ENCODE measurements at places on chromosomes 1 and 21. TPM values are rescaled to one million over a fixed set of nuclear protein-coding genes. Genes with fewer than 3 reads are reported as not detected.

- H3K27ac ChIP-seq = no peak overlapping the region
- no peaks in the 10 kb centered on the region for H3K27me3 ChIP-seq
- H3K36me3 ChIP-seq = no peaks in the 10 kb centered on the region
- H3K4me1 ChIP-seq = no peaks in the 10 kb centered on the region
- no peak for DNase-seq
Observed at GRCh38 chr1:57277681-57278080, 146.2 kb downstream of the DAB1 start.

GRCh38 chr1:65459397-65459768 is 38.9 kb downstream of the LEPR start:
- H3K4me3 ChIP-seq = no peak overlapping the region
- H3K27me3 ChIP-seq = no peaks in the 10 kb centered on the region
- no peak overlapping the region for H3K27ac ChIP-seq
- H3K4me1 ChIP-seq = no peaks in the 10 kb centered on the region
- H3K36me3 ChIP-seq = no peaks in the 10 kb centered on the region
- DNase-seq = peak; percentile 42

ZNF683 gene
- total RNA-seq = not detected

DTL gene
- 0.26 TPM for total RNA-seq

DNA sequence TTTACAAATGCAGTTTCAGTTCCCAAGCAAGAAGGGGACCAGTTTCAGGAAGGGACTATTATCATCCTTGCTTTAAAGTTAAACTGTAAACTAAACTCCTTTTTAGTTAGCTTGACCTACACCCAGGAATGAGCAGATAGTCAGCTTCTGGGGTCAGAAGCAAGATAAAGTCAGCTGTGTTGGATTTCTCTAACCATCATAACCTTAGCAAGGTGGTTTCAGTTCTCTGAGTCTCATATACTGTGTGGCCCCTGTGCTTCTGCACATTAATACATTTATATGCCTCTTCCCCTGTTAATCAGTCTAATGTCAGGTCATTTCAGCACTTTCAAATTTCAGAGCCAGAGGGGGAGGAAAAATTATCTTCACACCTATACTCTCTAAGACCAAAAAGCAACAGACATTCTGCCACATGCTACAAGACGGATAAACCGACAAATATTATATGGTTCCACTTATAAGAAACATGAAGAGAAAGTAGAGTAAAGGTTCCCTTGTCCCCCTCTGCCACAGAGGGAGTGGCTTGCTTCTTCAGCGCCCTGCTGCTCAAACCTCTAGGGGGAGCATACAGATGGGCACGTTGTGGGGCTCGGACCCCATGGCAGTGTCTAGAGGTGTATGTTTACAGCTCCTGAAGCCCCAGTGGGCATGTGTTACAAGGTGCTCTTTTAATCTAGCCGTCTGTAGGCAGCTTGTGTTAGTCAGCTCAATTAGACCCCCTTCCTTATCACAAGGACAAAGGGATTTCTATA is 89.1 kb downstream of the SMYD3 start:
- no peaks in the 10 kb centered on the region for H3K36me3 ChIP-seq
- no peaks in the 10 kb centered on the region for H3K27me3 ChIP-seq
- no peaks in the 10 kb centered on the region for H3K4me1 ChIP-seq
- H3K27ac ChIP-seq = no peak overlapping the region
- H3K4me3 ChIP-seq = no peak overlapping the region

DNA sequence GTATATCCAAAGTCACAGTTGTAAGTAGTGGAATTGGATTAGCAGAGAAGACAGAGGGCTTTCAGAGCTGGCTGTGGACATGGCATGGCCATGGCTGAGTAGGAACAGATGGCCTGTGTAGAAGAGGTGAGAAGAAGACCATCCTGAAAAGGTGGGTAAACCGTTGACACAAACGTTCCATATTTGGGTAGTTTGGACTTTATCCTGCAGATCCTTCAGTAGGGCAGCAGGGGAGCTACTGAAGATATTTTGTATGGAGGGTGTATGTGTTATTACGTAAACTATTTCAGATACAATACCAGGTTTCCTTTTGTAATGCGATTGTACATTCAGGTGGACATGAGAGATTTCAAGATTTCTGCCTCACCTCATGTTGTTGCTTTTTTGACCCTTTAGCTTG is 1.6 kb downstream of the UTP11 start:
- peaks cover 3% of the 10 kb centered on the region for H3K4me1 ChIP-seq
- H3K27ac ChIP-seq = no peak overlapping the region
- H3K27me3 ChIP-seq = no peaks in the 10 kb centered on the region

GRCh38 chr1:234968451-234968850 is 160.2 kb downstream of the TOMM20 start:
- no peaks in the 10 kb centered on the region for H3K27me3 ChIP-seq
- peaks cover 36% of the 10 kb centered on the region for H3K4me1 ChIP-seq
- H3K4me3 ChIP-seq = no peak overlapping the region
- no peaks in the 10 kb centered on the region for H3K36me3 ChIP-seq
- no peak overlapping the region for H3K27ac ChIP-seq

DNA sequence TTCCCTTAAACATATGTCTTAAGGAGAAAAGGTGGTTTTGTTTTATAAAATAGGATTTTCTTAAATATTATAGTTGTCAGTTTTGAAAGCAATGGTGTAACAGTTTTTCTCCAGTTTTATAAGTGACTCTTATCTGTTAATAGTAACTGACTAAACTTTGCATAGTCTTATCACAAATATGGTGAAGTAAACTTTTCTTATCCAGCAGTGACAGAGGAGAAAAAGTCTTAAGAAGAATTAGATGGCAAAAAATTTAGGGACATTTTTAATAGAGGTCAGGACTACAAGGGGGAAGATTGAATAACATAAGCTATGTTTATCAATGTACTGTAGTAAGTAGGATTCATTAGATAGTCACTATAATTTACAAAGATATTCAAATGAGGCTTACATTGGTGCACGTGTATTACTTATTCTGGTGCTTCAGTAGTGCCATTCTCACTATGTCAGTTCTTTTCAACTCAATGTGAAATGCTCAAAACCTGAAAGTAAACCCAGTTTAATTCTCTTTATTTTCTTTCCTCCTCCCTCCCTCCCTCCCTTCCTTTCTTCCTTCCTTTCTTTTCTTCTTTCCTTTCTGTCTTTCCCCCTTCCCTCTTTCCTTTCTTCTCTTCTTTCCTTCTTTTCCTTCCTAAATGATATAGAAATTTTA is 26.1 kb downstream of the F3 start:
- no peaks in the 10 kb centered on the region for H3K36me3 ChIP-seq
- no peaks in the 10 kb centered on the region for H3K4me1 ChIP-seq
- no peaks in the 10 kb centered on the region for H3K27me3 ChIP-seq
- no peak overlapping the region for H3K4me3 ChIP-seq

DNA sequence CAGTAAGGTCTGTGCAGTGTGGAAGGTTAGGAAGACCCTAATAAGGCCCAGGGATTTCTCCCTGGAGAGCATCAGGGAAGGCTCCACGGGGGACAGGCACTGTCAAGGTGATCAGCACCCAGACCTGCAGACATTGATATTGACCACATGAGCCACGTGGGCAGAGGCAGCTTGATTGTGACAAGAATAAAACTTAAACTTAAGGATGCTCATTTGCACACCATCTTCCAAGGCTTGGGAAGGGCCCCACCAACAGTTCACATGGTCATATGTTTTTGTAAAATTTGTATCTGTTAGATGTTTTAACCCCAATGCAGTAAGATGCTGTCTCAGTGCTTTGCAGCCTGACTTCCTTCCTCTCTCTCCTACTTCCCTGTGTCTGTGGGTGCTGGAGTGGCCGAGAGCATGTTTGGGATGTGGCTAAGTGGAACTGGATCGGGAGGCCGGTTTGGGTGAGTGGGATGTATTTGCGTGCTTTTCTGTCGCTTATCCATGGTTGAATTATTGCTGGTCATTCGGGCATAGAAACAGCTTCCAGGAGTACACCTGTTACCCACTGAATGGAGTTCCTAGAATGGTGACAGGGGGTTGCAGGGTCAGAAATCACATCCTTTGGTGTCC is 49.8 kb upstream of the OLIG2 start:
- no peak overlapping the region for H3K4me3 ChIP-seq
- H3K27ac ChIP-seq = no peak overlapping the region
- no peaks in the 10 kb centered on the region for H3K36me3 ChIP-seq

DNA sequence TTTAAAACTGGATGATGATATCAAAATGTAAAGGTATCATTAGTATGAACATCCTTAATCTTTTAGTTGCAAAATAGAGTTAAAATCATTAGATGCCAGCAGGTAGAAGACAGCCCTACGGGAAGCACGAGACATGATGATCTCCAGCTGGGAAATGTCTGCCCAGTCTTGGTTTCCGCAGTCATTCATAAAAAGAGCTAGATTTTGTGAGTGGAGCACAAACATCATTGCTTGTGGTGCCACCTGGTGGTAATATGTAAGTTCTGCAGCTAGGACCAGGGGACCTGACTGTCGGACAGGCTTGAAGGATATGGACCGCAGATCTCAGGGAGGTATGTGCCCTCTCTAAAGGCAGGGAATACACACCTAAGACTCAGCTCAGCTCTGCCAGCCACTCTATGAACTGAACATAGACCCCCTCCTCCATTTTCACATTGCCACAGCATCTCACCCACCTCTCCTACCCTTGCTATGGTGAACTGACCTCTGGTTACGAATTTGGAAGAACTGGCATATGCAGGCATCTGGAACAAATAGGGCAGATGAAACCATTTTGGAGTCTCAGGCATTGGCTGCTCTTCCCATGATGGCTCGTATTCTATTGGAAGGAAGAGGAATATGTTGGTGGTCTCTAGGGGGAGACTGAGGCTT is 9.2 kb downstream of the FCMR start:
- H3K27me3 ChIP-seq = peaks cover 11% of the 10 kb centered on the region
- H3K4me3 ChIP-seq = no peak overlapping the region
- peaks cover 3% of the 10 kb centered on the region for H3K4me1 ChIP-seq
- no peaks in the 10 kb centered on the region for H3K36me3 ChIP-seq
- H3K27ac ChIP-seq = no peak overlapping the region
- DNase-seq = peak; percentile 83

DNA sequence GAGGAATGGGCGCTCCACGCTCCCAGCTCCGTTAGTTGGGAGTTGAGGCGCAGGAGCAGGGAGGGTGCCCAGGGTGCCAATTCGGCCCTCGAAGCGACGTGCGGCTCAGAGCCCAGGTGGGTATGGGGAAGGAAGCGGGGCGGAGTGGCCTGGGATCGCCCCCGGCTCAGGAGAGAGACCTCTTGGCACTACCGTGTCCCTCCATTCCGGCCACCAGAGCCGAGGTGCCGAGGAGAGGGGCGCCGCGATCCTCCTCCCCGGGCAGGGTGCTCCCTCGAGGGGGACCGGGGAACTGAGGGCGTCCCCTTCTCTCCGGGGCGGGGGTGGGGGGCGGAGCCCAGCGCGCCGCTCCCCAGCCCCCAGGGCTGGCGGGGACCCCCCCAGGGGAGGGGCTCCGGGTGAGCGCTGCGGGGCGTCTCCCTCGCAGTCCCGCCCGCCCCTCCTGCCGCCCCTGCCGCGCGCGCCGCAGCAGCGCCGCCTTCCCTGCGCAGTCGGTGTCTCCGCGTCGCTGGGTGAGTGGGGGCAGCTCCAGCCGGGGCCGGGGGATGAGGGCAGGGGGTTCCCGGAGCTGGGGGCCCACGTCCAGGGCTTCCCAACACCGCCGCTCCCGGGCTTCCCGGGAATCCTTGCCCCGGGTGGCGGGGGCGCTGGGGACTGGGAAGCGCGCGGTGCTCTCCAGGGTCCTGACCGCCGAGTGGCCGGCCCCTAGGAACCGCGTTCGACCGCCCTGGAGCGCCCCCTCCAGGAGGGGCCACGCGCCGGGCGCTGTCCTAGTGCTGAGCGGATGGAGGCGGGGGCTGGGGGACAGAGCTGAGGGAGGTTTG is at the start of gene HPCA:
Gene HPCA (plus strand): TSS at position 488 of the 824 bp plus-strand sequence. CDS start 2,408 bp downstream, outside the sequence.
- H3K4me3 ChIP-seq = no peak within 1 kb of the TSS
- no peaks in the 10 kb centered on the region for H3K36me3 ChIP-seq
- no peak within 1 kb of the TSS for H3K27ac ChIP-seq
- peaks cover 34% of the 10 kb centered on the region for H3K27me3 ChIP-seq
- DNase-seq = peak; percentile 43
- H3K4me1 ChIP-seq = no peaks in the 10 kb centered on the region

GRCh38 chr1:11970441-11971185 is 9.6 kb upstream of the MFN2 start:
- no peak overlapping the region for H3K27ac ChIP-seq
- DNase-seq = no peak
- no peaks in the 10 kb centered on the region for H3K27me3 ChIP-seq

GRCh38 chr1:119327450-119328155 is 41.0 kb upstream of the HAO2 start:
- peak overlapping the region; percentile 5 for H3K4me3 ChIP-seq
- H3K27ac ChIP-seq = no peak overlapping the region
- no peaks in the 10 kb centered on the region for H3K4me1 ChIP-seq
- H3K27me3 ChIP-seq = peaks cover 3% of the 10 kb centered on the region
- DNase-seq = peak; percentile 17
- no peaks in the 10 kb centered on the region for H3K36me3 ChIP-seq

PLEKHN1 gene
- under 0.01 TPM for total RNA-seq

KCNJ15 gene
- 1.5 TPM for total RNA-seq

DNA sequence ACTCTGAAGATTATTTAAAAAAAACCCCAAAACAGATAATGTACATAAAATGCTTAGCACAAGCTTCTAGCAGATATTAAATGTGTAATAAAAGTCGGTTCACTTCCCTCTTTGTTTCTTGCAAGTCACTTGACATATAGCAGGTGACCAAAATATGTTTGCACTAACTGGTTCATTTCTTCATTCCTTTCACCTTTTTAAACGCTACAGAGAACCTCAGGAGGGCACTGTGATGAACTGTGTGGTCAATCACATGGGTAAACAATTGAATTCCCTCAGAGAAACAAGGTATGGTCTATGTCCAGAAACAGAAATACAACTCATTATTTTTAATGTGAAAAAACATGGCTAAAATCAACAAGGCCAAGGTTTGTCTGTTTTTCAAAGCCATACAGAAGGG is 51.3 kb upstream of the BCL10 start:
- H3K4me3 ChIP-seq = no peak overlapping the region
- H3K27me3 ChIP-seq = no peaks in the 10 kb centered on the region
- no peaks in the 10 kb centered on the region for H3K36me3 ChIP-seq
- H3K4me1 ChIP-seq = peaks cover 31% of the 10 kb centered on the region
- H3K27ac ChIP-seq = peak overlapping the region; percentile 99

DNA sequence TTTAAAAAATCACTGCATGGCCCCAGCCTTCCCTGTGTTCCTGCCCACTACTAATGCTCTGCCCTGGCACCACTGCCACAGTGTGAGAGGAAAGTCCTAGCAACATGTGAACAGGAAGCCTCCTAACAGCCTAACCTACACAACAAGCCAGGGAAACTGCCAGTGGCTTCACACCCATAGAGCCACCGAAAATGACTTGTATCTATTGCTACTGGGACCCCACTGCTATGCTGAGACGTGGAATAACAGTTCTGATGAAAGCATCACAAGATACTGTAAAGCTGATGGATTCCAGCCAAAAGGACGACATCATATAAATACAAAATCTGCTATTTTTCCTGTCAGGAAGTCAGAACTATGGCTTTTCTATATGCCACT is 74.9 kb downstream of the JAK1 start:
- no peaks in the 10 kb centered on the region for H3K4me1 ChIP-seq
- no peak overlapping the region for H3K4me3 ChIP-seq
- DNase-seq = no peak
- no peak overlapping the region for H3K27ac ChIP-seq
- no peaks in the 10 kb centered on the region for H3K36me3 ChIP-seq

DNA sequence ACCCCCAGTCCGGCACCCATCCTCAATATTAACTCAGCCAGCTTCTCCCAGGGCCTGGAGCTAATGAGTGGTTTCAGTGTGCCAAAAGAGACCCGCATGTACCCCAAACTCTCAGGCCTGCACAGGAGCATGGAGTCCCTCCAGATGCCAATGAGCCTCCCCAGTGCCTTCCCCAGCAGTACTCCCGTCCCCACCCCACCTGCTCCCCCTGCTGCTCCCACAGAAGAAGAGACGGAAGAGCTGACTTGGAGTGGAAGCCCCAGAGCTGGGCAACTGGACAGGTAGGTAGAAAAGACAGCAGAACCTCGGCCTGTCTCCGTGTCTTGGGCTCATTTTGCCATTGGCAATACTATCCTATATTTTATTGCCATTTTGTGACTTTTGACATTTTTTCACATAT is 45.4 kb upstream of the IPO9 start:
- DNase-seq = no peak
- peaks cover 49% of the 10 kb centered on the region for H3K36me3 ChIP-seq
- H3K27ac ChIP-seq = no peak overlapping the region
- H3K27me3 ChIP-seq = no peaks in the 10 kb centered on the region
